Vagina (tissue), 2 donors: ENCODE measurements at places on chromosomes 4 and X.

- no peak for DNase-seq
Measured at GRCh38 chr4:37453281-37453998, 208.9 kb downstream of the NWD2 start.

DNA sequence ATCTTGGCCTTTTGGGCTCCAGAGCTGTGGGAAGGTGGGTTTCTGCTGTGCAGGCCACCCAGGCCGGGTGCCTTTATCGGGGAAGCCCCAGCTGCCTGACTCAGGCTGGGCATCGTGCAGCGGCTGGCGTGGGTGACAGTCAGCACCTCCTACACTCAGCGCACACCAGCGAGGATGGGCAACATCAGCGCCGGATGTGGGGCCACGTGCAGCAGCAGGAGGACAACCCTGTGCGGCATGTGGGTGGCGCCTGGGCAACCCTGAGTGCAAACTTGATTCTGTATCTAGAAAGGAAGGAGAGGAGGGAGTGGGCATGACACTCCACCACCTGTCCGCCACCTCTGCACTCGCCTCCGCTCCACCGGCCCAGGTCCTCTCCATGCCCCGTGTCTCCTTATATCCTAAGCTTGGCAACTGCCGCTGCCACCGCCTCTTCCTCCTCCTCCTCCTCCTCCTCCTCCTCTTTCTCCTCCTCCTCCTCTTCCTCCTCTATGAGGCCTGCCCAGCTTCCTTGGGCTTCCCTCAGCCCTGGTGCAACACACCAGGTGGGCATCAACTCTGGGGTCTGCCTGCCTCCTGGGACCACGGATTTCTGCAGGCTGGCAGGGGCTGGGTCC, 107.4 kb upstream of the AFAP1 start:
- DNase-seq: no peak

GRCh38 chr4:126238013-126238412, 923.3 kb downstream of the FAT4 start:
- no peak for DNase-seq

DNA sequence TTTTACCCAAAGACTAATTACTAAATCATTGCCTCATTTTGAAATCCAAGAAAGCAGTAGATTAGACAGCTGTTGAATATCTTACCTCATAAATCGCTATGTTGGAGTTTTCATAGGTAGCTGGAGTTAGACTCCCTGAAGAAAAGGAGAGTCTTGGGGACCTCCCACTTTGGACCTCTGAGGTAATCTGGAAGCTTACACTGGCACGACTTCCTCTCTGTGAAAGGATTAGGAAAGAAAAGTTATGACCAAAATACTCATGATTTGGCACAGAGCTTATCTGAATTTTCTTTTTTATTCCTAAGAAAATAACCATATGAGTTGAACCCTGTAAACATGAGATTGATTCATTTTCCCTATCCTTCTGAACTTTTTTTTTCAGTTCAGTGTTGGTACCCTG, 40.6 kb downstream of the GUCY2F start:
- DNase-seq: no peak

- DNase-seq: no peak
Measured at GRCh38 chrX:133285341-133285740, 67.2 kb upstream of the TFDP3 start.

DNA sequence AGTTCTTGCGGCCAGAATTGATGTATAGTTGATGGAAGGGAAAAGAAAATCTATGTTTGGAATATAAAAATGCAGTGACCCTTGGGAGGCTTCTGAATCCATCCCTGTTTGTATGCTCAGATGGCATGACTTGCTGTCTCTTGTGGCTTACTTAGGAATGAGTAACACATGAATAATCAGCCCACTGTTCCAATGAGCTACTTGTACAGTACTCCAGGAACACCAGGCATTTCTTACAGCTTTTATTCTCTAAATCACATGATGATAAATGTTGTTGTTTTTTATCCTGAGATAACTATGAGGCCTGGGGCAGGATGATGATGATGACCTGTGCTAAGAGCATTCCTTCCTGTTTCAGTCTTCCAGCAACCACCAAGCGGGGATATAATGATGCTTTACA, 18.9 kb downstream of the TMPRSS11E start:
- DNase-seq: no peak

DNA sequence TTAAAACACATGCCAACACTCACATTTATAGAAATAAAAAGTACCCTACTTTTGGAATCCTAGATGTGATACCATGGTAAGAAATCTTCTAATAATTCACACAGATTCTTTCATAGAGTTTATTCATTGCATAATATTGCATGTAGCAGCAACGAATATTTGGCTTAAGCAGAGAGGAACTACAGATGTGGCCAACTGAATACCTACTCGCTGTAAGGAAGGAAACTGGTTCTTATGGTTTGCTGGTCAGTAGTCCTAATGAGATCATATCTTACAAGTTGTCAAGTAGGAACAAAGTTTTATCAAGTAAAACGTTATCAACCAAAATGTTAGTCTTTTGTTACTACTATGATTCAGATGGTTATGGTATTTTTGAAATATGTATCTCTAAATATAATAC, 996.1 kb downstream of the PDHA2 start:
- no peak for DNase-seq

GRCh38 chrX:44006081-44006480, 32.9 kb upstream of the NDP start:
- DNase-seq: no peak

GRCh38 chr4:42497142-42497910, 100.0 kb downstream of the SHISA3 start:
- no peak for DNase-seq

GRCh38 chr4:6658597-6659075, 18.2 kb downstream of the MRFAP1 start:
- no peak for DNase-seq

- DNase-seq: no peak
Measured at GRCh38 chr4:109928327-109929045, 15.8 kb downstream of the EGF start.

- no peak for DNase-seq
Measured at GRCh38 chr4:159508917-159509500, 406.1 kb downstream of the RAPGEF2 start.

GRCh38 chr4:102439812-102440211, 61.3 kb upstream of the NFKB1 start:
- DNase-seq: no peak

DNA sequence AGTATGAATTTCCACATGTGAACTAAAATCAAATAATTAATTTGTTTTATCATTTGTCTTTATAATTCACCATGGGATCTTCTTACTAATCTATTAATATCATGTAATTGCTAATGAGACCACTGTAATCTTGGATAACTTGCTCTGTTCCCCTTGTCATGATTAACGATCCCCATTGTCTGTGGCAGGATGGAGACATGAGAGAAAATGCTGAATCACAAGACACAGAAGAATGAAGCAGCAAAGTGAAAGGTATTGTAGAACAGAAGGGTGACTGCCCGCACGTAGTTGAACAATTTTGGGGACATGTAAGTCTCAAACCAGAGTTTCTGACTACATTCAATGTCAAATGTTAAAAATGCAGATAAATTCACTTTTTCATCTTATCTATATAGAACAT, 135.2 kb downstream of the EPHA5 start:
- no peak for DNase-seq

GRCh38 chr4:154004507-154005170, 215.8 kb upstream of the SFRP2 start:
- DNase-seq: no peak

DNA sequence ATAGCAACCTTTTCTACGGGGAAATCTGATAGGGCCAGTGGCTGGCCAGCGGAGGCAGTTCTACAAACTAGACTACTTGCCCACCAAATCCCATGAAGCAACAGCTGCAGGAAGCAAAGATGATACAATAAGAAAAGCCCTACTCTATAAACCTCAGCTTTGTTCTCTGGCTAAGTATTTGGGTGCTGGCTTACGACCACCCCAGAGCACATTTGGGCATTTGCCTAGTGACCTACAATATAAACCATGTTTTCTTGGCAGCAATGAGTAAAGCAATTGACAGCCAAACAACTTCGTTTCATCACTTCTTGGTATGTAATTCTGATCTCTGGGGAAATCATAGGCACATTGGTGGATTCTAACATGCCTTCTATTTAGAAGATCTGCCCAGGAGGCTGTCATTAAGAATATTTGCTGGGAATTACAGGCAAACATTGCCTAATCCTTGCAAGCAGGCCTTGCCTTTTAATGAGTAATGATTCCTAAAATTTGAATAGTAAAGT, 7.5 kb upstream of the LHFPL1 start:
- no peak for DNase-seq

DNA sequence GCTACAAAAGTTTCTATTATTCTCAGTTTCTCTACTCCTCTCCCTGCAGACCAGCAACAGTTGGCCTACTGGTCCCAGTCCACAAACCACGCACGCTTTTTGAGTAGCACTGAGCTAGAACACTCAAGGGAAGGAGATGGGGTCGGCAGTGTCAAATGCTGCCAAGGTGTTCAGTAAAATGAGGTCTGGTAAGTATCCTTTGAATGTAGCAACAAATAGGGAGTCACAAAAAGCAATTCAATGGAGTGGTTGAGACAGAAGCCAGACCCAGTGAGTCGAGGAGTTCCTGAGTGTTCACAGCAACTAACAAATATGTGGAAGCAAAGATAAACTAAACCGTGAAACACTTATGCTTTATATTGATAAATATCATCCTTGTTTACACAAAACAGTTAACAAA, 355.7 kb downstream of the MID1IP1 start:
- DNase-seq: no peak

DNA sequence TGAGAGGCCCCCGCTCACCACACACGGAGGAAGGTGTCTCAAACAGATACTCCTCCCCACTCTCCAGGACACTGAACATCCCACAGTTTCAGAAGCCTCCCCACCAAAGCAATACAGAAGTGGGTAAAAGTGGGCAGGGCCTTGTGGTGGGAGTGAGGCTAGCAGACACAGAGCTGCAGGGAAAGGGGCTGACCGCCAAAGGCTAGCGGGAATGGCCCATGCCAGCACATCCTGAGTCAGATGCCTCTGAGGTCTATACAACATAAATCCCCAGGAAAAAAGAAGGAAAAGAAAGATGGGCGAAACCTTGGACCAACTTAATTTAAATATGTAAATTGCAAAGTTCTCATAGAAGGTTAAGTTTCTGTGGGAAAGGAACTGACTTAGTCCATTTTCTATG, 21.9 kb upstream of the ARHGAP10 start:
- DNase-seq: no peak

- DNase-seq: no peak
Measured at GRCh38 chr4:169523796-169524195, 88.6 kb downstream of the NEK1 start.

- no peak for DNase-seq
Measured at GRCh38 chr4:119039160-119039559, 96.5 kb upstream of the MYOZ2 start.

GRCh38 chr4:147398556-147398955, 82.3 kb upstream of the EDNRA start:
- no peak for DNase-seq

DNA sequence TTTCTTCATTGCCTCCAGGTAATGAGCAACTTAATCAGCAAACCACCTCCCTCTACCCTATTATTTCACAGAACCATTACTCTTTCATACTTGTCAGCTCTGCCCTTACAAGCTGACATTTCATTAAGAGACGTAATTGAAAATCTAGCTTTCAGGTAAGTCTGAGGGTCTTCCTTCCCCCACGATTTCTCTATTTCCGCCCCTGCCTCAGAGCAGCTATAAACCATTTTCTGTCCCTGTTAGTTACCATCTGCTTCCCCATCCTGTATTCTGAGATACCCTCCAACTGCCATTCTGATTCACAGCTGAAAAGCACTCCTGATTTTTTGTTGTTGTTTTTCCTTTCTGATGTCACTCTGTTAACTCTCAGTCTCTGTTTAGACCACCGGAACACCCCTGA, 37.1 kb downstream of the SH3RF1 start:
- DNase-seq: no peak

GRCh38 chr4:80207172-80207583, 9.9 kb downstream of the PRDM8 start:
- no peak for DNase-seq

GRCh38 chrX:131762802-131763234, 218.9 kb downstream of the OR13H1 start:
- DNase-seq: no peak
